ENCODE measurements at places on chromosomes 2 and 18.

DNA sequence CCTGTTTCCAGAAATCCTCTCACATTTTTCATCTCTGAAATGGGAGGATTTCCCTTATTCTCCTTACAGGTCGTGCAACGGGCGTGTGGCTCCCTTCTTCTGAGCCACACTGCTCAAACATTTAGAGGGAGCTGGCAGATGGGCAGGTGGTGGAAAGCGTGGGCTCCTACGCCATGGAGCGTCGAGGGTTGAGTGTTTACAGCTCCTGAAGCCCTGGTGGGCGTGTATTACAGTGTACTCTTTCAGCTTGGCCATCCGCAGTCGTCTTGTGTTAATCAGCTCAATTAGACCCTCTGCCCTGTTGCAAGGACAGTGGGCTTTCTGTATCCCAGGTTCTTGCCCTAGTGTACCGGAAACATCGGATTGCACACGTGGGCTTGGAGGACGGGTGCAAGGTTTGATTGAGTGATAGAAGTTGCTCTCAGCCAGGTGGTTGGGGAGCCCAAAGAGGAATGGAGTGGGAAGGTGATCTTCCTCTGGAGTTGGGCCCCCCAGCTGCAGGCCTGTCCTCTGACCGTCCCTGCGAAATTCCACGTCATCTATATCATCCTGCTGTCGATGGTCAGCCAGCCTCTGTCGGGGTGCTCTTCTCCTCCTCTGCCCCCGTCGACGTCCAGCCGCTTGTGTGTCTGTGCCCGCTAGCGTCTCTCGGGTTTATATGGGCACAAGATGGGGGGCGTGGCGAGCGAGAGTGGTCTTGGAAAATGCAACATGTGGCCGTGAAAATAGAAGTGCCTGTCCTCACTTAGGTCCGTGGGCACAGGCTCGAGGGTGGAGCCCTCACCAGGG is 120.3 kb upstream of the DSEL start:
- DNase-seq = no peak

DNA sequence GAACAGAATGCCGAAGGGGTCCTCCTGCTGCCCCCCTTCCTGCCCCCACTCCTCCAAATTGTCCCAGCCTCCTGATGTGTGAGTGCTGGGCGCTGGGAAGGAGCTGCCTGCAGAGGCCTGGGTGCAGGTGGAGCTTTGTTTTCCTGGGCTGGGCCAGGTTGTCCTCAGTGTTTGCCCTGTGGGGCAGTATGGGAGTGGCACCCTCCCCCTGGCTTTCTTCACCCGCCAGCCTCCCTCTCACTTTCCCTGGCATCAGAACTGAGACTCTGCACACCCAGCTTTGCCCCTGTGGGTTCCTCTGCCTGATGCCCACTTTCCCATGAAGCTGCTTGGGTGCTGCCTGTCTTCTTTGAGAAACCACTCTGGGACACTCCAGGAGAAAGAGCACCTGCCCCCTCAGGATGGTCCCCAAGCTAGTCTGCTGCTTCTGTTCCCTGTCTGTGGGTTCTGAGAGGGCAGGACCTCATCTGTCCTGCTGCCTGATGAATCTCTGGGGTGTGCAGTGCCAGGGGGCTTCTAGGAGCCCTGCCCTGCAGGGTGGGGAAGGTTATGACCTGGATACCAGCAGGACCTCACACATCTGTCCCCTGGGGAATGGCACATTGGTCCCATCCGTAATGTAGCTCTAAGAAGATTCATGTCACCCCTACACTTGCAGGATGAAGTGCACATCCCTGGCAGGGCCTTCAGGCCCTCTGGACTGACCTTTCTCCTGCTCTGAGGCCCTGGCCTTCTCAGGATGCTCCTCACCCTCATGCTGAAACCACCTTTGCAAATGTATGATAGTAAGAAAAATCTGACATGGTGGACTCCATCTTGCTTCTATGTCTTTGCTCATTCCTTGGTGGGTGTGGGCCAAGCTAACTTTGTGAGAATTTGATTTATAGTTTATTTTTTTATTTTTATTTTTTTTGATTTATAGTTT is 146.8 kb upstream of the HS6ST1 start:
- no peak for DNase-seq

GRCh38 chr2:8680822-8681760 is 765 bp upstream of the ID2 start:
- peak; percentile 87 for DNase-seq

- no peak for DNase-seq
Observed at GRCh38 chr2:78739282-78739681, 286.2 kb upstream of the REG3G start.

DNA sequence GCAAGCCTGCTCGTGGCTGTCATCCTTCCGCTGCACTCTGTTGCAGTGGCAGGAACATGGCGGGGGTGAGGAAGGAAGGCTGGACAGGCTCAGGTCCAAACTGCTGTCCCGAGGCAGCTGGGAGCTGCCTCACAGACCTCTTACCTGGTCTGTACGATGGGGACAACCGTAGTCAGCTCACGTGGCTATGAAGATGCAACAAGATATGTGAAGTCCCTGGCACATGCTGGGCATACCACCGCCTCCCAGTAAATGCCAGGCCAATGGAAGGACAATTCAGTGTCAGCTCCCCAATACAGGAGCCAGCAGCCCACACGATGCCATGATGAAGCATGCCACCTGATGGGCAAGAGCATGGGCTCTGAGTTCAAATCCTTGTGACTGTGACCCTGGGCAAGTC is 344.4 kb downstream of the CYRIA start:
- no peak for DNase-seq

DNA sequence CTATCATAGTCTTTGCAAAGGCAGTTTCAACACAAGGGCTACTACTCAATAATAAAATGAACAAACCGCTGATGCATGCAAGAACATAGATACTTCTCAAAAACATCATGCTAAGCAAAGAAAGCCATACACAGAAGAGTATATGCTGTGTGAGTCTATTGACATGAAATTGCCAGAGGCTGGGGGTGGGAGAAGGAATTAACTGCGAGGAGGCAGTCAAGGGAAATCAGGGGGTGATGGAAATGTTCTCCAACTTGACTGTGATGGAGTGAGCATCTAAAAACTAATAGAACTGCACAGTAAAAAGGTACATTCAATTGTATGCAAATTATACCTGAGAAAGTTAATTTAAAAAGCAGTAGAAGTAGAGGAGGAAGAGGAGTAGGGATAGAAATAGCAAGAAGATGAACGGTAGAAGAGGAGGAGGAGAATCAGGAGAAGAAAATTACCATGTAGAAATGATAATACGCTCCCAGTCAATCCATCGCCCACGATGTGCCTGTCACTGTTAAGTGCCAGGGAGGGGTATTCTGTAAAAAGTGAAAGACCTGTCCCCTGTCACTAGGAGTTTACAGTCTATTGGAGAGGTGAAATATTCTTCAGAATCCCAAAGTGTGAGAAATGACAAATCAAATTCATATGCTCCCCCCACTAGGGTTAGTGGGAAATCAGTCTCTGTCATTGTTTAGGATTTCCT is 90.3 kb downstream of the B3GNT2 start:
- no peak for DNase-seq

DNA sequence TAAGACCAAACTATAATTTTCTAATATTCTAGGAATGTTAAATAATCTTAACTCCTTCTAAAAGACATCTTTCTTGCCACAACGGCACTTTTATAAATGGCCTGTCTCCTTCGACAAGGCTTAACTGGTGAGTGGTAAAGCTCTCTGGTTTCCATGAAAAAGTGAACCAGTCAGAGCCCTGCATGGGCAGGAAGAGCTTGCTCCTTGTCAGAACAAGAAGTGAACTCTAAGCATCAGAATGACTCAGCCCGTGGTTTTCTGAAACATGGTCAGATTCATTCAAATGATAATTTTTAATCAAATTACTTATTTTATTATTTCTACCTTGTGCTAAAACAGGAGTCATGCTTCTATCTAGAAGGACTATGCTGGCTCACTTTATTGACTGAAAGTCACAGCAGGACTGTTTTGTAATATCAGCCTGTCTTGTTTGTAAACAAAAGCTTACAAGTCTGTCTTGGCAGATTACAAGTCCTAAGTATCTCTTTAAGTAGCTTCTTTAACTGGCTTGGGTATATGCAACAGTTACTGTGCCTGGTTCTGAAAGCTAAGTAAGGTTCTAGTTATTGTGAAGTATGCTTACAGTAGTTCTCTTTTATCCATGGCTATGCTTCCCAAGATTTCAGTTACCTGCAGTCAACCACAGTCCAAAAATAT is 245.4 kb downstream of the NAPG start:
- DNase-seq = no peak

- no peak for DNase-seq
Observed at GRCh38 chr18:61554117-61554776, 221.0 kb downstream of the CDH20 start.

DNA sequence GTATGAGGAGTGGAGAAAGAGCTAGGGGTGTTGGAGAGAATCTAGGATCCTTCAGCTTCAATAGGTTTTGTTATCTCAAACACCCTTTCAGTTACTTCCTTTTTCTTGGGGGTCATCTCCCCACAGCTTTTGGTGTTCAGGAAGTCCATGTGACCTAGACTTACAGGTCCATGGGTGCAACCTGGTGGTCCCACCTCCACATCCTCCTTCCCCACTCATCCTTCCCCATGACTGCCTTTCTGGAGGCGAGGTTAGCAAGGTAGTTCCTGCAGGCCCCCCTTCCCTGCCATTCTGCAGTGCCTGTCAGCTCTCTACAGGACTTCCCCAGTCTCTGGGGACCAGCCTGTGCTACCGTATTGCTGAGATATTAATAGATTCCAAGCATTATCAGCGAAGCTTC is 107.6 kb downstream of the TMEM17 start:
- DNase-seq = no peak

DNA sequence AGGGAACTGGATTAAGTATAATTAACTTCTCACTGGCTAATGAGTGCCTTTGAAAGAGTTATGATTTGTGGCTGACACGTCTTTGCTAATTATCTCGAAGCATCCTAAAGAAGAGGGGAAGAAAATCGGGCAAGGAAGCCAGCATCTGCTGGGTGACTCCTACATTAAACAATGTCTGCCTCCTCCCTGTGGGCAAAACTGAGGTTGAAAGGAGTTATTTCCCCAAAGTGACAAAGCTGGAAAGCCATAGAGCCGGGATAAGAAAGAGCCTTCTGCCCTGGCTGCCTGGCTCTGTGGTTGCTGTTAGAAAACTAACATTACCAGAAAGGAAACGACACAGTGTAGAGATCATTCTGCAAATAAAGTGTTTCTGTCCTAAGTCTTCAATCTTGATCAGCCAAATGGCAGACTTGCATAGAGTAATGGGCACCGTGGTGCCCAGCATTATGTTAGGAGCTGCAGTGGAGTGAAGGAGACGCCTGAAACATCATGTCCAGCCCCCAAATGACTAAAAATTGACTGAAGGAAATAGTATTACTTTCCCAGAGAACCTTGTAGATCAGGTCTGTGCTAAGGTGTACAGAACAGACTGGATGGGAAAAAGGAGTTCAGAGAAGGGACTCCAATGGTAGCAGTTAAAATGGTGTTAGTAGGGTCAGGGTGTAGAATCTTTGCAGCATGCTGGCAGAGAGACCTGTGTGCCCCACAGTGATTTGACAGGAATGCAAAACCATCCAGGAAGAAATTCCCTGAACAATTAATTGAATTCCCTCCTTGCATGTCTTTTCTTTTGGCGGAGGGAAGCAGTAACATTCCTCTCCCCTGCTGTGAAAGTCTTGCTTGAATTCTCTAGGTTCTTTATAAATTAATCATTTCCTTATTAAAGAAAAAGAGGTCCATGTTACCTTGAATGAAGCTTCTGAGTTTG is 44.4 kb downstream of the ALPK2 start:
- no peak for DNase-seq
